ENCODE measurements at places on chromosomes 5 and 9.
A peak's percentile ranks its signal among the peaks of the same experiment; 100 is the strongest.

DNA sequence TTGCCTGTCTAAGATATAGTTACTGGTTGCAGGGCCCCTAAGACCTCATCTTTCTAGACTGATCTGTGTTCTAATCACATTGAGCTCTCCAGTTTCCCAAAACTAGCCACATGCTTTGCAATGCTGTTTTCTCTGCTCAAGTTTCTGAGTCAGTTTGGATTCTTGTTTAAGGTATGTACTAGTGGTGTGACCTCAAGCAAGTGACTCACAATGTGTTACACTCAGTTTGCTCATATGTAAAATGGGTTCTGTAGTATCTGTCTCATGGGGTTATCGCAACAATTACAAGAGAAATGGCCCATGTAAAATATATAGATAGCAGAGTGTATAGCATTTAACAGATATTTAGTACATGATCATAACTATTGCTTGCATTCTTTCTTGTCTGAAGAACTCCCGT is 153.1 kb upstream of the ELL2 start:
- DNase-seq, result no peak

GRCh38 chr5:99025298-99026045 is 96.7 kb upstream of the CHD1 start:
- DNase-seq, result no peak

GRCh38 chr5:141382469-141383294 is at the start of gene PCDHGA7:
PCDHGA7 (plus strand) TSS chr5:141382742; CDS start chr5:141382900, 158 bp downstream.
- no peak for DNase-seq

- DNase-seq, result no peak
These were observed 81.1 kb downstream of the SAXO1 start for GRCh38 chr9:18951936-18952335.

DNA sequence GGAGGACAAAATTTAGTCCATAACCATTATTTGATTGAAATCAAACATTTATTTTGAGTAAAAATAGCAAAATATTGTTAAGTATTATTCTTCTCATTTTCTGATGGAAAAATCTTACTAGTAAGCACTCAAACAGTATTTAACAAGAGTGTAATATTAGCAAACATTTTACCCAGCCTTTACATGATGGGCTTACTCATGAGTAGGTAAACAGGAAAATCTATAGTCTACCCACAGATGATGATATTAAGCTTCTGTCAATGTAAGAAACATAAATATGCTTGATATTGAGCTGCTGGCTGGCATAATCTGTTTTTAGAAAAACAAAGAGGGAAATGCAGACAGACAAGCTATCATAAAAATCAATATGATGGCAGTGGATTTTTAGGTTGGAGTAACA is 418.5 kb upstream of the COX7C start:
- DNase-seq, result no peak

- DNase-seq, result no peak
These were observed 281.4 kb downstream of the TUSC1 start for GRCh38 chr9:25396828-25397227.

DNA sequence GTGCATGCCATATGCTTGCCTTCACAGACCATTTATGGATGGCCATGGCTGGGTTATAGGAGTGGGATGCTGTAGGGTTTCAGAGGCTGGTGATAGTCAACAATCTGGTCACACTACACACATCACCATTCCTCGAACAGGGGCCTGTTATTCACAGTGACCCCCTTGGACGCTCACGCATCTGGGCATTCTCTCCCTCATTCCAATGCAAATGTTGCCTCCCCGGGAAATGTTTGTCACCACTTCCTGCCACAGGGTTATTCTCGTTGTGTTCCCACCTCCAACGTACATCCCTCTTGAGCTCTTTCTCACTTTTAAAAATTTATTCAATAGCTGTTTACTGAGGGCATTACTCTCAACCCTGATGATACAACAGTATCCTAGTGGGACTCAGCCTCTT is 135.4 kb downstream of the SCAMP1 start:
- DNase-seq, result no peak

DNA sequence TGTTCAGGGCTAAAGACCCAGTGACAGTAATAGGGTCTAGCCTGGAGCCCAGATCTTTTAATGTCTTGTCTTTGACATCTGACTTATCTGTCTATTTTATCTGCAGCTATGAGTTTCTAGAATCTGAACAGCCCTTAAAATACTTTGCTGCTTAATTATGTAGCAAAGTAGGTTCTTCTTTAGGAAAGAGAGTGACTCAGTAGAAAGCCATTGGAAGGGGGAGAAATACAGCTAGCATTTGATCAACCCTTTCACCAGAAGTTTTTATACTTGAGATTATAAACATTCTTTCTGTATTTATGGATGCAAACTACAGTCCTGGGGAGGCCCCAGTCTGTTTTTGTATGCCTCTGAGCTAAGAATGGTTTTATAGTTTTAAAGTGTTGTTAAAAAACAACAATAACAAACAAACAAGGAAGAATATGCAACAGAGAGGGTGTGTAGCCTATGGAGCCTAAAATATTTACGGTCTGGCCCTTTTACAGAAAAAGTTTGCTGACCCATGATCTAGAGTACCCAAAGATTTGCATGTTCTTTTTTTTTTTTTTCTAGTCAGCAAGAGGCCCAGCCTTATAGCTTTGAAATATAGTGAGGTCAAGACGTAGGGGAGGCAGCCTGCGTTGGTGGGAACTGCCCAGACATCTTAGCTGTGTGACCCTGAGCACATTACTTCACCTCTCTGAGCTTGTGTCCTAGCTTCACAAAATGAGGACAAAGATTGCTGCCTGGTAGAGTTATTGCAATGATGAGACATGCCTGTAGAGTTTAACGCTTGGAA is 9.7 kb downstream of the GSN start:
- no peak for DNase-seq

DNA sequence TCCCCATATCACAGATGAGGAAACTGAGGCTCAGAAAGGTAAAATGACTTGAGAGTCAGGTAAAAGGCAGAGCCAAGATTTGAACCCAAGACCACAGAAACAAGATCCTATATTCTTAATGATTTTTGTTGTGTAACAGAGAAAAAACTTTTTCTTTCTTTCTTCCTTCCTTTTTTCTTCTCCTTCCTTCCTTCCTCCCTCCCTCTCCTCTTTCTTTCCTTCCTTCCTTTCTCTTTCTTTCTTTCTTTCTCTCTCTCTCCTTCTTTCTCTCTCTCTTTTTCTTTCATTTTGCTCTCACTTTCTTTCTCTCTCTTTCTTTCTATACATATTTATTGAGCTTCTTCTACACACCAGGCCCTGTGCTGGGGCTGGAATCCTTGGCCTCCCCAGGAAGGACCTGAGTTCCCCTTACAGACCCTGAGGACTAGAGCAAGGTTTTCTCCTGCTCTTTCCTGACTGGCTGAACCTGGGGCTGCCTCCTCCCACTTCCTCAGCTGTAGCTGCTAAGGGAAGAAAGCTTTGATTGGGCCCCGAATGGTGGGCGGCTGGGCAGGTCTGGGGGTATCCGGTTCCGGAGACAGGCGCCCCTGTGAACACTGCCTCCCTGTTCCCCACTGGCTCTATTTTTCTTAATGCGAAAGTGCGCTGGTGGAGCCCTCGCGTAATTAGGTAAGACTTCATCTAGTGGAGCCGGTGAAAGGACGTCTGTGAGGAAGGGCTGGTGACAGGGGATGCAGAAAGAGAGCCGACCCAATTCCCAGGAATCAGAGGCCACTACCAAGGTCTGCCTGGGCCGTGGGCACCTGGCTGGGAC is 27.4 kb upstream of the KIF12 start:
- DNase-seq, result no peak

DNA sequence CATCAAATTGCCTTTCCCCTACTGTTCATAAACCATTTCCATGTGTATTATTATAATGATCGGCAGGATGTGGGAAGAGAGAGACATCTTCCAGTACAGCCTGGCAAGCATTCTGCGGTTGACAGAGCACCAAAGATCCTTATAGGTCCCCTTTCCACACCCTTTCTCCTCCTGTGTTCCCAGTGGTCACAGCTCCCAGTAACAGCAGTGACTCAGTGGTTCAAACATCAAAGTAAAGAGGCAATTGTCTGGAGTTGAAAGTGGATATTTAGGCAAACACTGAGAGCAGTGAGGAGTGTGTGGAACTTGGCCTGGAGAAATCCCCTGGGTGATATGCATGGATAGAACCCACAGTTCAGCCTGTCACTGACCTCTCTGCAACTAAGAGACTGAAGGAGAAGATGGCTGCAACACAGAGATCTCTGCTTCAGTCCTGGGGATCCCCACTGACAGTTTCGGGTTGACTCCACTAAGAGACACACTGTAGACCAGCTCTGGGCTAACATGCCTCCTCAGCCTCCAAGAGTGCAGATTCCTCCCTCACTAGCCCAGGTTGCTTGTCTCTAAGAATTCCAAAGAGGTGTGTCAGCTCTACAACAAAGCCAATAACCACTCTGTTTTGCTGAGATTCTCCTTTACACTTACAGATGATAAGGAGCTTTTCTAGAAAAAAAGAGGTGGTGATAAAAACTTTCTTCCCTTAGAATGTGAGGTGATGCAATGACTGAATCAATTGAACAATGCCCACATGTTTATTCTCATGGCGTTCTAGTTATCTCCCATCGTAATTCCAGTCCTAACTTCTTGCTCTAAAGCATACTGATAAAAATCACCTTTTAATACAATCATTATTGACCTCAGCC is 94.4 kb upstream of the IL6ST start:
- DNase-seq, result peak; percentile 32

GRCh38 chr5:170046241-170046640 is 59.5 kb upstream of the FOXI1 start:
- DNase-seq, result no peak

- no peak for DNase-seq
These were observed 17.2 kb downstream of the WDR70 start for GRCh38 chr5:37396352-37396751.

DNA sequence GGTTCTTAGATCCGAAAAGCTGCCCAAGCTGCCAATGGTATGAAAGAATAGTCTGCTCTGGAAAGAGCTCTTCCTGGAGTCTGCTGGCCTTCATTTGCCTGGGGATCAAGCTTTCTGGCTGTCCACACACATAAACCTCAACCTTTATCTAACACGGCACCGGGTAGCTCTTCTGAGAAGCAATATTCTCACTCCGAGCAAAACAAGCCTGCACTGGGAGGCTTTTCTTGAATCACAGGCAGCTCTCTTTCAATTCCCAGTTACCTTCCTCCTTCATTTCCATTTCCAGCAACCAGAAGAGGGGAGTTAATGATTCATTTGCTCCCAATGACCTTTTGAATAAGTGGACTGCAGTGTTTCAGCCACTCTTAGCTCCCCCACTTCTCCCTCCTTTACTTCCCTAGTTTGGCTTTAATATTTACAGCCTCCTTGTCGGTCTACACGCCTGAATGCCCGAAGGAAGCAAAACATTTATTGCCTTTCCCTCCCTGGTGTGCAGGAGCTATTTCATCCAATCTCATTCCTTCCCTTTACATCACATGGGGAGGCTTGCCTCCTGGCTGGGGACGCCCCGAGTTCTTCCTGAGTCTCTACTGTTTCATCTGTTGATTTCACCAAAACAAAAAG is 187.1 kb downstream of the ARHGEF28 start:
- DNase-seq, result no peak

DNA sequence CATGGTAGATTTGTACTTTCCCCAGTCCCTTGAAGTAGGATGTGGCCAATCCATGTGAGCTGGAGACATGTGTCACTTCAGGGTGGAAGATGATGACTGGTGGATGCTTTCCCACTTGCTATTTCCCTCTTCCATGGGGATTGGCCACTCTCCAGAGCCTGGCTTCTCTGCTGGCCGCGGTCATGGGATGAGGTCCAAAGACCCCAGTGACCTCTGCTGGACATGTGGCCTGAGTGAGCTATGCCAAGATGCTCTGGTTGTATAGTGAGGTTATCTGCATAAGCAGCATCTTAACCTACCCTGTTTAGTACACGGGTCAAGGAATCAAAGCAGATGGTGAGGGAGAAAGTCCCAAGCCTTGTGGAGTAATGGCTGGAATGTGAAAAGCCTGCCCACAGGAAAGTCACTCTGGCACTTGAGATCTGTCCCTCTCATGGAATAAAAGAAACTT is 47.1 kb downstream of the SH3PXD2B start:
- no peak for DNase-seq

DNA sequence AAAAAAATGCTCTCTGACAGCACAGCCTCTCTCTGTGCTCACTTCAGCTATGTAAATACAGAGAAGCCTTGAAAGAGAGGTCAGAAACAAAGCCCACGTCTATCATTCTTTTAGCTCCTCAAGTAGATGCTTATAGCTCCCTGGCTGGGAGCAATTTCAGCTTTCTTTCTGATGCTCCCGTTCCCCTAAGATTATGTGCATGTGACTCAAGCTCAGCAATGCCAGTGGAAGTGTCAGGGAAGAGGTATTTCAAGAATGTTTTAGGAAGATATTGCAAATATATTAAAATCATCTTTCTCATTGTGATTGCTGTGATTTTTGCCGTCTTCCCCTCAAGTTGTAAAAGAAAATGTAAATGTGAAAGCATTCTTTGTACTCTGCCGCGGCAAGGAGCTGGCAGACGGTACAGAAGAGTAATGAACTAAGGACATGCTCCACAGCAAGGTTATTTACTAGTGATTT is 1353.7 kb upstream of the ACO1 start:
- DNase-seq, result no peak

DNA sequence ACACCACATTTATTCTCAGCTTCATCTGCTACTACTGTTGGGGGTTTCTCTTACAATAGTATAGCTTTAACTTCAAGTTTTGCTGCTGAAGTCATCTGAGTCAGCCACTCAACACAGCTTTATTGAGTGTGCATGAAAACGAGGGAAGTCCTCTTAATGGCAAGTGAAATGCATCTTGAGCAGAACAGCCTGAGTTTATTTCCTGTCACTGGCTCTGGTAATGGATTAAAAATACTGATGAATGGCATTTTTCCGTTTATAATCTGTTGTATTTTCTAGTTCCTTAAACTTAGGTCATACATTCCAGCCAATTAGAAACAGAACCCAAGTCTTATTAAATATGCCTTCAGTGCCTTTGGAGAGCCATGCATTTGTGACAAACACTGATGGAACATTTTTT is 238.6 kb downstream of the SLF1 start:
- no peak for DNase-seq

- no peak for DNase-seq
These were observed 196.8 kb downstream of the SH3GL2 start for GRCh38 chr9:17775656-17776055.

GRCh38 chr9:86047361-86047760 is 52.0 kb downstream of the GOLM1 start:
- DNase-seq, result no peak

DNA sequence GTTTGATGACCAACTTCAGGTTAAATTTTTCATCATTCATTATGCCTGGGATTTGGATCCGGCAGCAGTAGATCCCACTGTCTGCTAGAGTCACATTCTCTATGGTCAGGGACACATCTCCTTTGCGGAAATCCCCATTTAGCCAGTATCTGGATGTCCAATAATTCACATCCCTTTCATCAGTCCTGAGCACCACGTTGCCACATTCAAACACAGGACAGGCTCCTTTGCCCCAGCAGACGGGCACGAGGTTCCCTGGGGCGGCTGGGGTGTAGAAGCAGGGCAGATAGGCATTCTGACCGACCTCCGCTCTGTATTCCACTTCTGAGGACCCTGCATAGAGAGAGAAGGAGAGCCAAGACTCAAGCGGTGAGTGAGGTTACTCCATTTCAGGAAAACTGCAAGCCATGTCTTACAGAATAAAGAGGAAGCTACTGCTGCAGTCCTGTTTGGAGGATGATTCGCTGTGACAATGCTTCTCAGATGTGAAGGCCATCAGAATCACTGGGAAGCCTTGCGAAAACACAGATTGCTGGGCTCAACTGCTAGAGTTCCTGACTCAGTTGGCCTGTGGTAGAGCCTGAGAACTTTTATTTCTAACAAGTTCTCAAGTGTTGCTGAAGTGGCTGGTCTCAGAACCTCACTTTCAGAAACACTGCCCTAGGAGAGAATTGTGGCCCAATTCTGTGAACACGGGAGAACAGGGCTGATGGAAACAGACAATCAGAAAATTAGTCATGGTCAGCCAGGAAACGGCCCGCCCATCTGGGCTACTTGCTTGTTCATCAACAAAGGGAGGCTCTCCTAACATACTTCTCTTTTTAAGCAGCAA is 2.0 kb downstream of the HAVCR2 start:
- no peak for DNase-seq

Measured in stimulated activated CD4-positive, alpha-beta T cell treated with anti-CD3 and anti-CD28 coated beads, Interleukin-2, amount 100 ng/mL, for 48 hours (primary cell).